ENCODE measurements at places on chromosomes 11 and 22.

- no peak for DNase-seq
Observed at GRCh38 chr11:76316726-76317125, 64.2 kb downstream of the THAP12 start.

GRCh38 chr22:40534379-40535188 is 101.9 kb downstream of the MRTFA start:
- DNase-seq: peak; percentile 87

GRCh38 chr22:43267332-43267980 is 75.7 kb downstream of the SCUBE1 start:
- DNase-seq: no peak

DNA sequence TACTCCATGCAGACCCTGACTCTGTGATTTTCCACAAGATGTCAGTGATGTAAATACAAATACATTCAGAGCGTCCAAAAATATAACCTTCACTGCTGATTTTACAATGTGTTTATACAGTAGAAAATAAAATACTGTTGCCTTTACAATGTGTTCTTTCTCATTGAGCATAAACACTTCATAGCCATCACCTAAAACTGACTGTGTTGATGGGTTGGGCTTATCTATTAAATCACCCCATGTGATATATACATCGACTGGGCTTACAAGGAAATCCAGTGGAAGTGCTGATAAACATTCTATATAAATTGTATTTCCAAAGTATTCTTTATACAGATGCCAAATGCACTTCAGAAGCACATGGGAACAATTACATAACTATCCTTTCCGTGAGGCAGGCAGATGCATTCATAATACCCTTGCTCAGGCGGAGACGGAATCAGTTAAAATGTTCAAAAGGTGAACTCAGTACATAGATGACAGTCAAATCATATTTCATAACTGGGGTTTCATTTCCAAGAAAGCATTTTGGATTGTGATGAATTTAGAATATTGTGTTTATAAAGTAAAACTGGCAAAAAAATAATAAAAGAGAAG is 27.7 kb downstream of the DDI1 start:
- DNase-seq: no peak

- DNase-seq: no peak
Observed at GRCh38 chr11:107276077-107276476, 181.5 kb downstream of the CWF19L2 start.

DNA sequence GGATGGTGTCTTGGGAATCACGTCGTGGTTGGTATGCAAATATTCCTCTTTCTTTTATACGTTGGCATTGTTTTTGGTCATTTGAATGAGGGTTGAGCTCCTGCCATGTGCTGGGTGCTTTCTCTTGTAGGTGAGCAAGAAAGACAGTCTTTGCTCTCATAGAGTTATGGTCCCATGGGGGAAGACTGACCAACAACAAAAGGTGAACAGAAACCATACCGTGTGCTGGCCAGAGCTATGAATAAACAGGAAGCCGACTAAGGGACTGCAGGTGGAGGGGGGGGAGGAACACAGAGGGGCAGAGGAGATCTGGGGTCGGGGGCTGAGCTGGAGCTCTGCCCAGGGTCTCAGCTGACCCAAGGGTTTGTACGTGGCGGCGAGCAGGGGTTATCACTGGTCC is 245.3 kb downstream of the CTTN start:
- no peak for DNase-seq

DNA sequence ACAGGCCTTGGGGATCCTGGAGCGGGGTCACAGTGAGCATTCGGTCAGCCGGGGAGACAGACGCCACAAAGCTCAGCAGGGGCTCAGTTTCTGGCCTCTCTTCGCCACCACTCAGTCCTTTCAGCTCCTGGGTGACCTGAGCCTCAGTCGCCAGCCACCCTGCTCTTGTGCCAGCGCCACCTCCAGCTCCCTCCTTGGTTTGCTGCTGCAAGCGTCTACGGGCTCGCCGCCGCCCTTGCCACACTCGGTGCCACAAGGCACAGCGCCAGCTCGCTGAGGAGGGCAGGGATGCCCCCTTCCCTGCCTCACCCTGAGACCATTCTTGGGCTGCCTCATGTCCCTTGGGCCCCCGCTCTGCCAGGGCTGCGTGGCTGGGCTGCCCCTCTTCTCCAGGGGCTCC is 1.5 kb upstream of the EEF1G start:
- DNase-seq: no peak

- no peak for DNase-seq
Observed at GRCh38 chr11:69287968-69288882, 5.7 kb upstream of the MYEOV start.

GRCh38 chr11:132620423-132620822 is 911.9 kb downstream of the OPCML start:
- no peak for DNase-seq

- no peak for DNase-seq
Observed at GRCh38 chr22:44331881-44332714, 19.3 kb upstream of the SHISAL1 start.

GRCh38 chr11:124627546-124627945 is 4.9 kb downstream of the TBRG1 start:
- no peak for DNase-seq

DNA sequence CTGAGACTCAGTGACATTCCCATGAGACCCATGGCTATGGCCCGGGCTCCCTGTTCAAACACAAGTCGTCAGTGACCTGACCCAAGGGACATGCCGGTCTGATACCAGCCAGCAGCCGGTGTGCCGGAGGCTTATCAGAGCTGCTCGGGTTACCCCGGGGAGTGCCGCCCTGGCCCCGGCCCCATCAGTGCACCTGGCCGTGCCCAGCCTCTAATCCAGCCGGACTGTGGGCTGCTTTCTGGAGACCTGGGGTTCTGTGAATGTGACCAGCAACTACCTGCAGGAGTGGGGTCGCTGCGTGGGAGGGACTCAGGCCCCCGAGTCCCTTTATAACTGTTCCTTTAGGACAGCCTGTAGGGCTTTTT is 52.7 kb downstream of the LINC01488 start:
- DNase-seq: no peak

GRCh38 chr22:50531546-50531961 is 1.7 kb upstream of the TYMP start:
- DNase-seq: peak; percentile 80

- DNase-seq: no peak
Observed at GRCh38 chr11:125211191-125211947, 46.8 kb downstream of the PKNOX2 start.

GRCh38 chr22:36206255-36206654 is 4.6 kb upstream of the APOL4 start:
- DNase-seq: no peak

DNA sequence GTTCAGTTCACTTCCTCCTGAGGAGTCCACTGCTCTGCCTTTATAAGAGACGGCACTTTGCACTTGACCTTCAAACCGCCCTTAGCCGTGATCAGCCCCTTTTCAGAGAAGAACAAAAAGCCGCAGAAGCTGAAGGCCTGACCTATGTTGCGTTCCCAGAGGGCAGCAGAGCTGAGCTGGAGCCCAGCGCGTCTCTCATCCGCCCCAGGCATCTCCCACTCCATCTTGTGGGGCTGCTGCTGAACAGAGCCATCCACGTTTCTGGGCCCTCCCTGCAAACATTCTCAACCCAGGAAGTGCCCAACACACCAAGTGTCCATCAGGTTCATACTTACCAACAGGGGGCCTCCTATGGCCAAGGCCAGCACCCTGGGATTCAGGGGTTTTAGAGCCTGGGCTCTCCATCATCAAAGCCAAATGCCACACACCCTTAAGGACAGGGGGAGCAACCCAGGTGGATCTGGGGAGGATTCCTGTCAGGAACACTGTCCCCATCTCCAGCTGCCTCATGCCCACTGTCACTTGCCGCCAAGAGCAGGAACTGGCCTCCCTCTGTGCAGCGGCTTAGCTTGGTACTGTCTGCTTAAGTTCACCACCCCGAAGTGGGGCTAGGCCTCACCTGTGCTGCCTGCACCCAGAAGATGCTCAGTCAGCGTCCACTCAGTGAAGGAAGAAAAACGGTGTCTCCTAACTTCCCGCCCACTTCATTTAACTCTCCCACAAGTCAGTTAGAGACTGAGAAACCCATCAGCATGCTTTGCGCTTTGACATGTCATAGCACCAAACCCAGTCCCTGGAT is 16.0 kb upstream of the EFCAB6 start:
- no peak for DNase-seq

DNA sequence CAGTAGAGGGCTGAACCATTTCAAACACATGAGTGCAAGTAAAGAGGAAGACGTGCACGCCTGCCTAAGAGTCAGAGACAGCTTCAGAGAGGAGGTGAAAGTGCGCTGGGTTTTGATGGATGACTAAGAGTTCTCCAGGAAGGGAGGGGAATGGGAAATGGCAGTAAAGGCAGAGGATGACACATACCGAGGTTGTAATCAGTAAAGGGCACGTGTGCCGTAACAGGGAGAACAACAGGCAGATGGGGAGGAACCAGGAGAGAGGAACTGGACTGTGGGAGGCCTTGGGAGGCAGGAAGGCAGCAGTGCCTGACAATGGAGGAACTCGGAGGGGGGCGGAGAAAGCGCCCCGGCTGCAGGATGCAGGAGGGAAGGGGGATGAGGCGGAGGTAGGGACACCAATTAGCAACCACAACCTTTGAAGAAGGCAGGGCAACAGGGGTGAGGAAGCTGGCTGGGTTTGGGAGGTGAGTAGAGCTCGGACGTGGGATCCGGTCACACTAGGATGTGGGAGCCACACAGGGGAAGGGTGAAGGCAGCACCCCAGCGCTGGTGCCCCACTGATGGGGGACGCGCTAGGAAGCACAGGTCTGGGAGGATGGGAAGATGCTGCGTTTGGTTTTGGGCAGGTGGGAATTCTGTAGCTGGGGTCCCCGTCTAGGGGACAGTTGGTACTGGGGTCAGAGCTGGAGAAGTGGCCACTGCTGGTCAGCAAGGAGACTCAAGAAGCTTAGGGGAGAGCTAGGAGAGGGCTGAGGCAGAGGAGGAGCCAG is 67.4 kb downstream of the SCUBE1 start:
- peak; percentile 82 for DNase-seq

GRCh38 chr22:21855676-21856075 is 11.8 kb downstream of the MAPK1 start:
- DNase-seq: peak; percentile 28

DNA sequence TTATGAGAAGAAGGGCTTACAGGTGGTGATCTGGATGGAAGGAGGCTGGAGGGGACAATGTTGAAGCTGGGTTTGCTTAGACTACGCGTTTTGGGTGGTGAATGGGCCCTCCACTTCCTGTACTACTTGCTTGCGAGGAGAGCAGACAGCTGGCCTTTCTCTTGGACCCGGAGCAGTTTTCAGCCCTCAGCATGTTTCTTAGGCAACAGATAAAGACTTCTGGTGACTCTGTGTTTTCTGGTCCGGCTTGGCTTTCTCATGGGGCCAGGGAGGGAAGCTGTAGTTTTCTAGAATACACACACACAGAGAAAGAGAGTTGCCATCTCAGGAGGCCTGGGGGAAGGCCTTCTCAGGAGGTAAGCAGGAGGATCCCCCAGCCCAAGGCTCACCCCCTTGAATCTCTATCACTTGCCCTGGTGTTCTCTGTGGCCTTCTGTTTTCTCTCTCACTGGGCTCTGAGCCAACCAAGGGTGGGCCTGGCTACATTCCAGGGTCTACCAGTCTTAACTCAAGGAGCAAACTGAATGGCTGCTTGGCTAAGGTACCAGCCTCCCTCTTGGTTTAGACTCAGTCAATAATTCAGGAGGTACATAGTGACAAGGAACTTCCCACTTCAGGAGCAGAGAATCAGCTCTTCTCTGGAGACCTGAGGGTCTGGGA is 2.4 kb downstream of the CCS start:
- no peak for DNase-seq

GRCh38 chr11:83306200-83307080 is 20.3 kb upstream of the CCDC90B start:
- no peak for DNase-seq

DNA sequence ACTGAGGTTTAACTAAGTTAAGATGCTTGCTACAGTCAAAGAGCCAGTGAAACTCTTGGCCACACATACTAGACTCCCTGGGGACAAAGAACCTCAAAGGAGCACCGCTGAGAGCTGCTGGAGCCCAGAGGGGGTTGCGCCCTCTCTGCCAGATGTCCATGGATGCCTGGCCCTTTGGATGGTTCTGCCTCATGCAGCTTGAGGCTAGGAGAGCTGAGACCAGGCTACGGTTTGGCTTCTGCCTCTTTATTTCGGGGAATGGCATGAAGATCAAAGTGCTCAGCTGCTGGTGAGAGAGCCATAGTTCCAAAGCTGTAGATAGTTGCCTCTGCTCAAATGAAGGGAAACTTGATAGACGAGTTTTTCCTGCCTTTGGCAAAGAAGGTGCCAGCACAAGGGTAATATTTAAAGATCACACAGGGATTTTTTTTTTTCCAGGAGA is 43.0 kb downstream of the RASSF10 start:
- no peak for DNase-seq

DNA sequence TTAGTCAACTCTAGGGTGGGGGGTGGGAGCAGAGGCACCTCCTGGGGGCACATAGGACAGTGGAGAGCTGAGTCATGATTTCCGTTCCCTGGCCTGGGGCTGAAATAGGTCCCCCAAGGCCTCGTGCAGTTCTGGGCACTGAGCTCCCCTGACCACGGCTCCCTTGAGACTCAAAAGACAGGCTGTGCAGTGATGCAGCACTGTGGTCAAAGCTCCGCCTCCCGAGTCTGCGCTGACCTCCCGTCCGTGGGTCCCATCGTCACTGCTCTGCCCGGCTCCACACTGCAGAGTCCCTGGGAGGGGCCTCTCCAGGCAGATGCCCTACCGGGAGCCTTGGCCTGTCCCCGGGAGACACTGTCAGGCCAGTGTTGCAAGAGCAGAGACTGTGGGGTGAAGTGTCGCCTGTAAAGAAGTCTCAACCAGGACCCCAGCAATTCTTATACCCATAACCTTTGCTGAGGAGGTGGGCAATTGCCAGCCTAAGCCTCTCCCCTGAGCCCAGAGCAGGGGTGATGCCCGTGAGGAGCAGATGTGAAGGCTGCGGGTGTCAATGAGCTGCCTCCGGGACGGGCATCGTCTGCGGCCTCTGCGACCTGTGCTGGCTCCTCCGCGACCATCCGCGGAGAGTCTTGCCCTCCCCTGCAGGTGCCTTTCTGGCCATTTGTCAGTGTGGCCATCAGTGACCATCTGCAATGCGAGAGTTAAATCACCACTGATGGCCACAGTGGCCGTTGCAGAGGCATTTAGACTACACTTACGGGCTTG is 877.3 kb downstream of the BRD1 start:
- DNase-seq: no peak

DNA sequence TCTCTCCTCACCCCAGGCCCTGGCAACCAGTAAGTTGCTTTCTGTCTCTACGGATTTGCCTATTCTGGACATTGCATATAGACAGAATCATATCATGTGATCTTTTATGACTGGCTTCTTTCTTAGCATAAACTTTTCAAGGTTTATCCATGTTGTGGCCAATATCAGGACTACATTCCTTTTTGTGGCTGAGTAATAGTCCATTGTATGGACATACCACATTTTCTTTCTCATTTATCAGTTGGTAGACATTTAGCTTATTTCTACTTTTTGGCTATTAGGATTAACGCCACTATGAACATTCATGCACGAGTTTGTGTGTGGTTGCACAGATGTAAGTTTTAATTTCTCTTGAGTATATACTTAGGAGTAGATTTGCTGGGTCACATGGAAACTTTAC is 35.7 kb downstream of the ARFGAP3 start:
- no peak for DNase-seq

GRCh38 chr22:46694416-46695170 is 43.5 kb downstream of the CERK start:
- no peak for DNase-seq
